NCI-H774 (cell line): ENCODE measurements at places on chromosomes 11 and 22.

- no peak for DNase-seq
Measured at GRCh38 chr11:117230286-117230961, 1.4 kb downstream of the PCSK7 start.

- DNase-seq, result peak; percentile 56
Measured at GRCh38 chr11:66069715-66070603, at the start of gene PACS1. Gene PACS1, plus strand, starts transcription at chr11:66070272. Its CDS starts 215 bp downstream, at chr11:66070487.

GRCh38 chr22:20155330-20156041 lies 4.6 kb upstream of the CCDC188 start:
- DNase-seq, result peak; percentile 80

DNA sequence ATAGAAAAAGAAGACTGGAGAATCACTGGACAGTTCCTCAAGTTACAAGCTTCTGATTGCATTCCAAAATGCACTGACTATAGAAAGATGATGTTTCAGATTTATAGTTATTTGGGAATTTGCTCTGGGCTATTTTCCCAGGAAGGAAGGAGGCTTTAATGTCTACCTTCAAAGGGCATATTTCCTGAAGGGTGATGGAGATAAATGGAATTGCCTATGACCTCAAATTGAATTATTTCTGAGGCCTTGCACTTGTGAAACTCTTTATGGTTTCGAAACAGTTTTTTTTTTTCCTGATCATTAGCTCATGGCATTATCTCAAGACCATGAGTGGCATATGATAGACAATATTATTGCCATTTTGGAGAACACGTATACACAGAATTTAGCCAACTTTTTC lies 333.9 kb downstream of the METTL15 start:
- DNase-seq, result no peak

- DNase-seq, result no peak
Measured at GRCh38 chr11:64885367-64886286, 7.2 kb upstream of the EHD1 start.

- DNase-seq, result no peak
Measured at GRCh38 chr11:125579811-125580210, 10.5 kb downstream of the EI24 start.
